Epithelial cell of proximal tubule (primary cell): ENCODE measurements at places on chromosomes 3 and 15.

GRCh38 chr15:79339588-79340314 is 28.8 kb downstream of the TMED3 start:
- DNase-seq: no peak

GRCh38 chr3:8621872-8622271 is 22.7 kb downstream of the SSUH2 start:
- no peak for DNase-seq

- DNase-seq: no peak
Measured at GRCh38 chr15:79321876-79322275, 11.0 kb downstream of the TMED3 start.

GRCh38 chr3:197302696-197303341 is 4.4 kb upstream of the DLG1 start:
- no peak for DNase-seq

- DNase-seq: no peak
Measured at GRCh38 chr3:33758281-33758680, 40.1 kb upstream of the PDCD6IP start.

- DNase-seq: no peak
Measured at GRCh38 chr3:14539742-14540491, at the start of gene GRIP2. TSS of gene GRIP2 (minus strand) at chr3:14540342. CDS start at chr3:14540308, 34 bp downstream.

- DNase-seq: no peak
Measured at GRCh38 chr15:40695469-40695890, 506 bp downstream of the RAD51 start.

DNA sequence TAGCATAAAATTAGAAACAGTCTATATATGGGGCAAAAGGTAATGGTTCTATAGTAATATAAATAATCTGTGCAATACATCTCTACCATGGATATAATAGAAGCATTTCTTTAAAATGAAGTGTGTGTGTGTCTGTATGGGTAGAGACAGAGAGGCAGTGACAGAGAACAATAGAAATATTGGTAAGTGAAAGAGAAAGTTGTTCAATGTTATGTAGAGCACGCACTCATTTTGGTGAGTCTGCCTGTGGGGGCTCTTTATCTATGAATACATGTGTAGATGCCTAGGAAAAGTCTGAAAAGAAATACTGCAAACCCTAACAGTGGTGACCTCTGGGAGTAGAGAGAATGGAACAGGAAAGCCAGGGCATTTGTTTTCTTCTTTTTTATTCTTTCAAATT is 182.6 kb downstream of the STAC start:
- no peak for DNase-seq

GRCh38 chr3:35296533-35296932 is 342.8 kb upstream of the ARPP21 start:
- no peak for DNase-seq

DNA sequence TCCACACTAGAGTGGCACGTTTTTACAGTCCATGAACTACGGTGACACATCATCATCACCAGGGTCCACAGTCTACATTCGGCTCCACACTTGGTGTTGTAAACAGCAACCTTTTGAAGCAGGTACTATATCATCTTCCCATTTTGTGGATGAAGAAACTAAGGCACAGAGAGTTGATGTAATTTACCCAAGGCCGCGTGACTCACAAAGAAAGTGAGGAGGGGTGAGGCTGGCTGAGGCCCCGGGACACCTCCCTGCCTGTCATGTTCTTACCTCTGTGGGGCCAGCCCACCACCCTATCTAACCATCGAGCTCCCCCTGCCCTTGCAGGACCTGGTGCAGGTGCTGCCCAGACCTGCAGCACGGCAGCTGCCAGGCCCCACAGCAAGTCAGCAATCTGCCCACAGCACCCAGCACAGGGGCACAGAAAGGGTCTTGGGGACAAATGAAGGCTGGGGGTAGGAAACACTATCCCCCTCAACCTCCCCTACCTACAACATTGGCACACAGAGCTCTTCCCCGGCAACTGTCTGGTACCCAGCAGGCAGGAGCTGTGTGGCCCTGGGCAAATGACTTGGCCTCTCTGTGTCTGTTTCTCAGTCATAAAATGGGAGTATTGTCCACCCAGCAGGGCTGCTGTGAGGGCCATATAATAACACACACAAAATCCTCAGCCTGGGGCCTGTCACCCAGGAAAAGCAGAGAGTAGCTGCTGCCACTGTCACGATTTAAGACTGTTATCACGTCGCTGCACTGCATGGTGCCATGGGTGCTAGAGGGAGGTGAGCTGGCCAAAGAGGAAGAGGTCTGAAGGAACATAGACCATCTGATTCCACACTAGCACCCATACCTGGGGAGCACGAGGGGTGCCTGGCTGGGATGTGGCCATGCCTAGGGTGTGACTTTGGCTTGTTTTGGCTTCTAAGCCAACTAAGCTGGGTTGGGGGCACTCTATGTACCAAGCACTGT is 115.1 kb downstream of the IQSEC1 start:
- no peak for DNase-seq

- DNase-seq: no peak
Measured at GRCh38 chr3:146274833-146275232, 23.9 kb upstream of the PLSCR4 start.

DNA sequence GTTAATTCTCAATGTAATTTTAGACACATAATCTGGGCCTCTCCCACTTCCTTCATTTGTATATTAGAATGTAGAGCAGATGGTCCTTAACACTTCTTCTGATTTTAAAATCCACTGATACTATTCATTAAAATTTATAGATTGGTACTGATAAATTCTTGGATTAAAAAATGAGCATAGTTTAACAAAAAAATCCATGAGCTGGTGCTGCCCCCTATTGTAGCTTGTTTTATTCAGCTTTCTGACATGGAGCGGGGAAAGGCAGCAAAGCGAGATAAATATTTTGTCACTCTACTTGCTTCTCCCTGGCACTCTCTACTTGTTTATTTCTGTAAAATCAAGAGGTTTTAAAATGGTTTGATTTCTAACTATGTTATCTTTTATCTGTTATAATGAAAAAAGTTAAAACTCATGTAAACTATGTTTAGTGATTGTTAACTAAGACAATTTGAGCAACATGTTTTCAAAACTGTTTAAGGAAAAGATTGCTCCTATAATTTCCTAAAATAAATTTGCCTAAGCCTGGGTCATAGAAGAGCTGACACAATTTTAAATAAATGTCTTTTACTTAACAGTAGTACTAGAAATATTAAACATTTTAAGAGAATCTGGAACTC is 26.5 kb upstream of the PLOD2 start:
- DNase-seq: no peak

DNA sequence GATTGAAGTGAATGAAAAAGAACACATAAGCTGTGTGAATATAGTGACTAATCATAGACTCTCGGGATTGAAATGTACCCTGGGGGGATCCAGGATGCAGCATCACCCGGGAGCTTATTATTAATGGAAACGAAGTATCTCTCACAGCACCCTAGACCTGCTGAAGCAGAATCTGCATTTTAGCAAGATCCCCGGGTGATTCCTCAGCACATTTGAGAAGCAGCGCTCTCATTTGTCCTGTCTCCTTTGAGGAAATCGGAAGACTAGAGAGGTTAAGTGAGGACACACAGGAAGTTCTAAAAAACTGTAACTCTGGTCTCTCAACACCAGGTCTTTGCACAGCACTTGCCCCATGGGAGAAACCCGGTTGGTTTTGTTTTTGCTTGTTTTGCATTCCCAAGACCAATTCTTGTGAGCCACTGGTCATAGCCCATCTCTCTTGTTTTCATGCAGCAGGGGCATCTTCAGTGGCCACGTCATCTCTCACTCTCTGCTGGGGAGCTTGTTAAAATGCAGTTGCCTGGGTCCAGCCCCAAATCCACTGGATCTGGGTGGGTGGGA is 30.2 kb downstream of the ZNF710 start:
- DNase-seq: no peak

- no peak for DNase-seq
Measured at GRCh38 chr15:60682615-60683014, 203.7 kb upstream of the ICE2 start.

DNA sequence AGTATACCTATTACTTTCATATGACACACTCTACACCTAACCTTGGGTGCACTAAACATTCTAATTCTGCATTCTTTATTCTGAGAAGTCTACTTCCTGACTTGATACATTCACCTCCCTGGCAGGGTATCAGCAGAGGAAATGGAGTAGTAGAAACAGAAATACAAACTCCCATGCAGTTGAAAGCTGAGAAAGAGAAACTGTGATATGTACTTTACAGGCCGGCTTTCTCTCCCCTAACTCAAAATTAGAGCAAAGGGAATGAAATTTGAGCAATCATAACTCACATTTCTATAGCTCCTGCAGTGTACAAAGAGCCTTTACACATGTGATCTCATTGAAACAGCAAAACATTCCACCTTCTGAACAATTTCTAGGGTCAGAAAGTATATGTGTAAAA is 135.5 kb upstream of the COL8A1 start:
- no peak for DNase-seq

GRCh38 chr3:164250923-164251322 is 827.4 kb downstream of the SI start:
- no peak for DNase-seq

DNA sequence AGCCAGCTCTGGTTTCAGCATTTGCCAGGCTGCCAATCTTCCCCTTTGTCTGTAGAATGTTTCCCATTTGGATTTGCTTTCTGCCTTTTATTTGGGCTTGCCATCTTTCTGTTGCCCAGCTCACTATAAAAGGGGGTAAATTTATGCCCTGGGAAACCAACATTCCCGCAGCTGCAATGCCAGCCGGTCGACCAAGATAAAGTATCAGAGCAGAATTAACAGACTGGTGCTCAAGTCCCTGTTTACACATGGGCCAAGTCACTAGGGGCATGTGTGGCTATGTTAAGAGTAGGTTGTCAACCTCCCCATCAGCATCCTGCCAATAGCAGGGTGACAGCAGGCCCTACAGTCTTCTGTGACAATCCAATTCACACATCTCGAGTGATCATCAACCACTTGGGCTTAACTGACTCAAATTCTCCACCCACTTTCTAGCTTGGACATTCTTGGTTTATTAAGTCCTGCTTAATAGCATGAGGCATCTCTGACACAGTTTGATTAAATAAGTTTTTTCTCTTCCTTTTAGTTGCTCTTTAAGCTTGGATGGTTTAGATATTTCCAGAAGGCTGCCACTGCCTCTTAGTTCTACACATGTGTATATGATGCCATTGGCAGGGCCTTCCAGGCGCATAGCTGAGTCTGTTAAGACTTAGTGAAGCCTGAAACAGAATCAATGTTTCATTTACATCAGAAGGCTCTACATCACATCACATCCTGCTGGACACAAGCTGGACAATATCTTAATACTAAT is 24.1 kb upstream of the VEPH1 start:
- DNase-seq: no peak

DNA sequence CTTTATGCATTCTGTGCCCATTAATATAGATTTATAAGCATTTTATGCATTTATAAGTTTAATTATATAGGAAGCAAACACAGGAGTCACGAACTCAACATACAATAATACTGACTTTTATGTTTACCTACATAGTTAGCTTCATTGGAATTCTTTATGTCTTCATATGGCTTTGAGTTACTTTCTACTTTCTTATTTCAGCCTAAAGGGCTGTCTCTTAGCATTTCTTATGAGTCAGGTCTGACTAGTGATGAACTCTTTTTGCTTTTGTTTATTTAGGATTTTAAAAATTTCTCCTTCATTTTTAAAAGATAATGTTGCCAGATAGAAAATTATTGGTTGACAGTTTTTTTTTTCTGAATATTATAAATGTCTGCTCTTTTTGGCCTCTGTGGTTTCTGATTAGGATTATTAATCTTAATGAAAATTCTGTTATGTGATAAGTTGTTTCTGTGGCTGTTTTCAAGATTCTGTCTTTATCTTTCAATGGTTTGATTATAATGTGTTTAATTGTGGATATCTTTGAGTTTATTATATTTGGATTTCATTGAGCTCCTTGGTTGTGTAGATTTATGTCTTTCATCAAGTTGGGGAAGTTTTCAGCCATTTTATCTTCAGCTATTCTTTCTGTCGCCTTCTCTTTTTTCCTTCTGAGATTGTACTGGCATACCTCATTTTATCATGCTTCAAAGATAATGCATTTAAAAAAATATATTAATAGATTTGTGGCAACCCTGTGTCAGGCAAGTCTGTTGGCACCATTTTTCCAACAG is 54.3 kb downstream of the ATP2C1 start:
- DNase-seq: no peak

DNA sequence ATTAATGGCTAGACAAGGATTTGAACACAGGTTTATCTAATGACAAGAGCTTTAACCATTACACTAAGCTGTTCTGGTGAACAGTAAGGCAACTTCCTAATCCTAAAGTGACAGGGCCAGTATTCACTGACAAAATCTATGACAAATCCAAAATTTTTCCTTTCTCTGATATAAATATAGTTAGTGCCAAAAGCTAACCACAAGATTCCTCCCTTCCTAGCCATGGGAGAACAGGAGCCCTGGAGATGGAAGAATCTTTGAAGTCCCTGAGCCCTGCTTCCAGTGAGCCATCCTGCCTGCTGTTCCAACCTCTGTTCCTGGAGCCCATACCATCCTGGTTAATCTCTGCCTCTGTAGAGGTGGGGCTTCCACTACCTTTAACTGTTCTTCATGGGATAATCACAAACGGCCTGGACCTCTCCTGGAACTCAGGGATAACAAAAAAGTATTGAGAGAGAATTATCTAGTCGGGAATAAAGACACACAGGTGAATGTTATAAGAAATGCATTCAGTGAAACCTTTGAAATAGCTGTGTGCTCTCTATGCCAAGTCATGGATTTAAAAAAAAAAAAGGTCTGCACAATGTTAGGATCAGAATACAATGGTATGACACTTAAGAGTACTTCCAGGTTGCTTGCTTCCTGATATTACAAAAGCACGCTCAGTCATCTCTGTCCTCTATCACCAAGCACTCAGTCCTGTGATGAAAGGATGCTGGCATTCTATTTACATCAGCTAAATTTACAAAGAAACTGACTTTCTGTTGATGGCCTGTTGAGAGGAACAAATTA is 235.8 kb downstream of the SUCLG2 start:
- no peak for DNase-seq

GRCh38 chr3:136134091-136134490 is 62.0 kb downstream of the MSL2 start:
- DNase-seq: no peak

DNA sequence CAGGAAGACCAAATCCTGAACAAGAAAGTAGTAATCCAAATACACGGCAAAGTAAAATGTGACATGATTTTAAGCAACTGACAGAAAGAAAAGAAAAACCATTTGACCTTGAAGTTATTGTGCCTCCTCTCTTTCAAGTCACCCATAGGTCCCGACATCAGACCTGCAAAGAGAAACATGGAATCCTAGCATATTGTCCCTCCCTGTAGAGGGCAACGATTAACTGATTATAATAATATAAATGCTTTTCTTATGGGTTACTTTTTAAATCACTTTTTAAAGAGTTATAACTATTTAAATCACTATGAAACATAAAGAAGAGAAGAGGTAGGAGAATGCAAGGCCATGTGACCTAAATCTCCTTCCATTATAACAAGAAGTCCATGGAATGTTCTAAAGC is 143.2 kb upstream of the LIPC start:
- no peak for DNase-seq
